ENCODE measurements at places on chromosomes 13 and 19.

DNA sequence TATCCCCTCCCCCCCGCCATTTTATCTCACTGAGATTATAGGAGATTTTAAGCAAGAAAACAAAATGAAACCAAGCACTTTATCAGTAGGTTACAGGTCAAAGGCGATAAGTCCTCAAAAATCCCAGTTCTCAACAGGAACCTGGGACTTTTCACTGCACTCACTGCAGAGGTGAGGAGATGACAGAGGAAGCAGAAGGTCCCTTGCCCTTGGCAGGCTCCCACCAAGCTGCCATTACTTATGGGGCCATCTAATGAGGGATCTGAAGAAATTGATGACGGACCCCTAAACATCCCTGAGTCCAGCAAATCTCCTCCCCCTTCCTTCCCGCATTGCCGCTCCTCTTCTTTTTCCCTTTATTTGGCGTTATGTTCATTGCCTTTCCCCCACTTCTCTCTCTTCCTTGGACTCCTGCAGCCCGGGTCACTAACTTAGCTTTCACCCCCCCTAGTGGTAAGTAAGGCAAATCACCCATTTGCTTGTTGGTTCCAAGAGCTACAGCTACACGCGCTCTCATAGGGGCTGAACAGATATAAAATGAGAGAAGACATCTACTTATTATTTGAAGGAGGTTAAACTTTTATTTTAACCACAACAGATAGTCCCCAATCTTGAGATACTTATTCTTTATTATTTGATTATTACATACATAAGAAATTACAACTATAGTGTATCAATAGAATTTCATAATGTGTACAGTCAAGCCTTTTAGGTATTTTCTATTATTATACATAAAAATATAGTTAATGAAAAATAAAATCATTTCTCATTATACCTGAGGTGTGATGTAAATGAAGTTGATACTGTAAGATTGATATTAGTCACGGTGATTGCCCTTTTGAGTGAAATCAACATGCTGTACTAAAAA is 52.0 kb upstream of the ARGLU1 start:
- DNase-seq: peak; percentile 61

DNA sequence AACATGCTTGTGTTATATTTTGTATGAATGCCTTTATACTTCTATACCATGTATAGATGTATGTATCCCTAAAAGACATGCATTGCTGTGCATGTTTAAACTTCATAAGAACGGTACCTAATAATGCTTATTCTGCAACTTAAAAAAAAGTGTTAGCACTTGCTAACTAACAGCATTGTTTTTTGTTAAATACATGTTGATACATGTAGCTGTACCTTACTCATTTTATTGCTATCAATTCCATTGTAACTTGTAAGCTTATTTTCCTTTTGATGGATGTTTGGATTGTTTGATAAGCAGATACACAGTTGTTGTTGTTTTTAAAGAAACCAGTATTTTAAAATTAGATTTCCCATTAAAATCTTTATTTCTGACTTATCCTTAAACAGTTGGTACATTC is 53.8 kb downstream of the CDK8 start:
- DNase-seq: no peak

- peak; percentile 74 for DNase-seq
These were observed at the start of gene ICAM4 for GRCh38 chr19:10286803-10287737. ICAM4 (plus strand) TSS chr19:10286955; CDS start chr19:10287013, 58 bp downstream.

DNA sequence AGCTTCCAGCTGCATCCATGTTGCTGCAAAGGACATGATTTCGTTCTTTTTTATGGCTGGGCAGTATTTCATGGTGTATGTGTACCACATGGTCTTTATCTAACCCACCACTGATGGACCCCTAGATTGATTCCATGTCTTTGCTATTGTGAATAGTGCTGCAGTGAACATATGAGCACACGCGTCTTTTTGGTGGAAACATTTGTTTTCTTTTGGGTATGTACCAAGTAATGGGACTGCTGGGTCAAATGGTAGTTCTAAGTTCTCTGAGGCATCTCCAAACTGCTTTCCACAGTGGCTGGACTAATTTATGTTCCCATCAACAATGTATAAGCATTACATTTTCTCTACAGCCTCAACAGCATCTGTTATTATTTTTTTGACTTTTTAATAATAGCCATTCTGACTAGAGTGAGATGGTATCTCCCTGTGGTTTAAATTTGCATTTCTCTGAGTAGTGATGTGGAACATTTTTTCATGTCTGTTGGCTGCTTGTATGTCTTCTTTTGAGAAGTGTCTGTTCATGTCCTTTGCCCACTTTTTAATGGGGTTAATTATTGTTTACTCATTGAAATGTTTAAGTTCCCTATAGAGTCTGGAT is 6.8 kb upstream of the UBE2L5 start:
- DNase-seq: no peak

- no peak for DNase-seq
These were observed 4.2 kb upstream of the ZSCAN4 start for GRCh38 chr19:57664269-57665127.

- DNase-seq: no peak
These were observed 234.9 kb downstream of the TEX29 start for GRCh38 chr13:111555268-111555808.

- no peak for DNase-seq
These were observed 3.6 kb upstream of the LIN7B start for GRCh38 chr19:49110567-49110966.

- DNase-seq: peak; percentile 31
These were observed 1248.9 kb downstream of the SLITRK5 start for GRCh38 chr13:88919970-88920628.

DNA sequence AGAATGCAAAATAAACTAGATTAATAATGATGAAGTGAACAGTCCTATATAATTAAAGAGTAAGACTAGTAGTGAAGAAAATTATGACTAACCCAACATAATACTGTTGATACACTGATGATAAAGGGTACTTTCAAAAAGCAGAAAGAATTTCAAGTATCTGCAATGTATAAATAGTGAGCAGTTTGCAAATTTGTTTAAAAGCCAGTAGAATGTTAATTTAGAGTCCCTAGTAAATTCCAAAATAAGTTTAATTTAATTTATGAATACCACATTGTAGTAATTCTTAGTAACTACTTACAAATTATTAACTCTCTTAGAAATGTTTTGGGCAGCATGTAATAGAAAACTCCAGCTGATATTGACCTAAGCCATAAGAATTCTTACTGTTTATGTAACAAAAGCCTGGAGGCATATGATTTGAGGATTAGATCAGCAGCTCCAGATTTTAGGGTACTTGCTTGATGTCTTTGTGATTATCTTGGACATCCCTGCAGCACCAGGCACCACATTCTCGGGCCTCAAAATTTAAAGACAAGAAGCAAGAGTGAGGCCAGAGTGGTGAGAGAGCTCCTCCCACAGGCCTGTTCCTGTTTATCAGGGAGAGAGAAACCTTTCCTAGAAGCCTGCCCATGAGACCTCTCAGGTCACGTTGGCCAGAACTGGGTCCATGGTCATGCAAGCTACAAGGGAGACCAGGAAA is 67.6 kb upstream of the TDRD3 start:
- peak; percentile 21 for DNase-seq

- peak; percentile 83 for DNase-seq
These were observed 9.3 kb downstream of the HOOK2 start for GRCh38 chr19:12766051-12766521.

DNA sequence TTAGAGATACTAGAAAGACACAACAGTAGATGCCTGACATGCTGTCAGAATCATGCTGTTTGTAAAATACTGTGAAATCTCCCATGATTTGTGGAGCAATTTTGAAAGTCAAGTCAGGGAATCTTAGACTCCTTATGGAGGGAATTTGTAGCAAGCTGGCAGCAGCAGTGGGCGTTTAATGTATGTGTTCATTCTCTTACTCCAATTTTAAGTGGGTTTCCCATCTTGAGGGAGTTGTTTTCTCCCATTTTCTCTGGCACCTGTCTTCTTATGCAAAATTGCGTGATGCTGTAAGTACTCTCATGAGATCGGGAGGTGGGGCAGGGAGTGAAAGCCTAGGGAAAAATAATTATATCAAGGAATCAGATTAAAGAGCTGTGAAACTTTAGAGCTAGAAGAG is 16.0 kb upstream of the GTF2F2 start:
- no peak for DNase-seq

DNA sequence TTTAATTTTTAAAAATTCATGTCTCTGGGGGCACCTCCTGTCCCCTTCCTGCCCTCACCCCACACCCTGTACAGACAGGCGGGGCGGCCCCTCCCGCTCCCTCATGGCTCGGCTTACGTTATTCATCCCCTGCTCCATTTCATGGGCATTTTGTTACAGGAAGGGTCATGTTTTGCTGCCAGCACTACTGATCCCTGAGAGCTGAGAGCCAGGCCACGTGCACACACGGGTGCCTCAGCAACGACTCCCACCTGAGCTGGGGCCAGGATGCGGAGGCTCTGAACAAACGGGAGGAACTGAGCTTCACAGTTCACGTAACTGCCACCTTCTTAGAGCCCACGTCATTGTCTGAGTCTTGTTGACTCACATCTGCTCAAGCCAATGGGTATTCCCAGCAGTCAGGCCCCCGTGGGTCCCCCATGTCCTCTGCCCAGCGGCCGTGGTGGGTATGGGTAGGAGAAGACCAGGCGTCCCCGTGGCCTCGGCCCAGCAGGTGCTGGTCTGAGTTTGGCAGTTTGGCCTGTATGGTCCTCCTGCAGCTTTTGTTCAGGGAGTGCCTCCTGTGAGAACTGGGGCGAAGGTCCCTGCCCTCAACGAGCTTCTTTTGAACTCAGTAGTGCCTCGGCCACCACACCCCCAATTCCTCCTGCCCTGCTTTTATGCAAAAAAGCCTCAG is 16.4 kb upstream of the TMEM255B start:
- no peak for DNase-seq

DNA sequence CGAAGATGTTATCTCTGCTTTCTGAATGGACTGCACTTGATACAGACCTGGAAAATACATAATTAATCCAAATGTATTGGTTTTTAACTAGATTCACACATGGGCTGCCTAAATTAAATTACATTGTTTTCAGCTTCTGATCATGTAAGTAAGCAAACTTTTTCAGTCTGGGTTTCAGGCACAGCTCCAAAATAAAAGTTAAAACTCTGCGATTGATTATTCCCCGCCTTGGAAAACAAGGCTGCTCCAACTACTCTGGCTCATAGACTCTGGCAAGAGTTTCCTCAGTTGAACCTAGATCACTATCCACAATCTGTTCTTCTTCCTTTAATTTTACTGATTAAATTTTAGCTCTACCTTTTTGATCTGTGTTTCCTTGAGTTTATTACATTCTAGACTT is 526.0 kb upstream of the SPRY2 start:
- DNase-seq: no peak
